ENCODE measurements at places on chromosomes 11 and 22. TPM values are rescaled to one million over a fixed set of nuclear protein-coding genes. Genes with fewer than 3 reads are reported as not detected.

Gene GPHA2
- 11.1 TPM for total RNA-seq

Gene CDK2AP2
- total RNA-seq = 41.8 TPM

Gene PICK1
- 22.2 TPM for total RNA-seq

DNA sequence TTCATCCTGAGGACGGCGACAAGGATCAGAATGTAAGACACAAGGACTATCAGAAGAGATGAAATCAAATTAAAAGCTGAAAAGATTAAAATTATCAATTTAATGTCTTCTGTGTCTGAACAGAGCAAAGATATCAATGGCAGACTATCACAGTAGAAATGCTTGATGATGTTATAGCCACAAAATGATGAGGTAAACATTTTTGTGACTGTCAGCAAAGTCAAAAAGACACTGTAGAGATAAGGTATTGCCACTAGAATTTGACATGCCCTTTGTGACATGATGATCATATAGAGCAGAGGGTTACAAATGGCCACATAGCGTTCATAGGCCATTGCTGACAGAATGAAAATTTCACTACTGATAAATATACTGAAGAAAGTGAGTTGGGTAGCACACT, 12.2 kb downstream of the OR5J2 start:
- DNase-seq = no peak
- H3K36me3 ChIP-seq = no peaks in the 10 kb centered on the region
- no peak overlapping the region for H3K4me3 ChIP-seq
- H3K27ac ChIP-seq = no peak overlapping the region
- no peaks in the 10 kb centered on the region for H3K4me1 ChIP-seq

DNA sequence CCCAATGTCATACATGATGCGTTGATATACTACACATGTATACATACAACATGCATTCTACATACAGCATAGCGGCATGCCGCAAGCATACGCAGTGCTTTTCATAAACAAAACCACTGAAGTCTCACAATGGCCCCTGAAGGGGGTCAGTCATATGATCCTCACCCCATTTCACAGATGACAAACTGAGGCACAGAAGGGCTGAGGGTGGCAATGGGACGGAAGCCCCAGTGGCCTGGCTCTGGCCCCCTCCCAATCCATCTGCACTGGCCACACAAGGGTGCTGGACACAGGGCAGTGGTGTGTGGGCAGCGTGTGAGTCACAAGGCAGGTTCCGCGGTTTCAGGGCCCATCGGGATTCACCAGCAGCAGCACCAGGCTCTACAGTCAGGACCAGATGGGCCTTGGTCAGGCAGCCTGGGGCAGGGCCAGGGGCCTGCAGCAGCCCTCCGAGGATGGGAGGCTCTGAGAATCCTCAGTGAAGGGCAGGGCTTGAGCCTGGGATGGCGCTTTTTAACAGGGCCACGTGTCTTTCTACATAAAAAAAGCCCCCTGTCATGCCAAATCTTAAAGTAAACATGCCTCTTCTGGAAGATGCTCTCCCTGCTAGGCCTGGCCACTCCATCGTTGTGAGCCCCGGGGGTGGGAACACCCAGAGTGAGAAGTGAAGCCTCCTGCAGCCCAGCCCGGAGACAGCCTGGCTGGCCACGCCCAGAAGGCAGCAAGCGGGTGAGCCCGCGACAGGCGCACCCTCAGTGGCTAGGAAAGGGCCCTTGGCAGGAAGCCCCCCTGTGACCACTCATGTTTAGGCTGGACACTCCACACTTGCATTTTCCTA, 206.5 kb downstream of the CTTN start:
- H3K27ac ChIP-seq = no peak overlapping the region
- no peaks in the 10 kb centered on the region for H3K27me3 ChIP-seq
- DNase-seq = no peak
- no peaks in the 10 kb centered on the region for H3K4me1 ChIP-seq
- H3K36me3 ChIP-seq = no peaks in the 10 kb centered on the region

GRCh38 chr22:36456464-36456845, 25.0 kb downstream of the TXN2 start:
- DNase-seq = no peak
- H3K4me1 ChIP-seq = peaks cover 40% of the 10 kb centered on the region
- H3K4me3 ChIP-seq = no peak overlapping the region
- no peaks in the 10 kb centered on the region for H3K27me3 ChIP-seq

GRCh38 chr22:31613904-31614296, 48.1 kb downstream of the PISD start:
- H3K27me3 ChIP-seq = no peaks in the 10 kb centered on the region
- peaks cover 4% of the 10 kb centered on the region for H3K36me3 ChIP-seq
- no peak overlapping the region for H3K4me3 ChIP-seq
- DNase-seq = no peak

GRCh38 chr11:130150790-130151189, 8.8 kb upstream of the ST14 start:
- H3K27me3 ChIP-seq = no peaks in the 10 kb centered on the region
- H3K27ac ChIP-seq = no peak overlapping the region
- H3K4me3 ChIP-seq = no peak overlapping the region
- no peaks in the 10 kb centered on the region for H3K36me3 ChIP-seq
- DNase-seq = no peak

DNA sequence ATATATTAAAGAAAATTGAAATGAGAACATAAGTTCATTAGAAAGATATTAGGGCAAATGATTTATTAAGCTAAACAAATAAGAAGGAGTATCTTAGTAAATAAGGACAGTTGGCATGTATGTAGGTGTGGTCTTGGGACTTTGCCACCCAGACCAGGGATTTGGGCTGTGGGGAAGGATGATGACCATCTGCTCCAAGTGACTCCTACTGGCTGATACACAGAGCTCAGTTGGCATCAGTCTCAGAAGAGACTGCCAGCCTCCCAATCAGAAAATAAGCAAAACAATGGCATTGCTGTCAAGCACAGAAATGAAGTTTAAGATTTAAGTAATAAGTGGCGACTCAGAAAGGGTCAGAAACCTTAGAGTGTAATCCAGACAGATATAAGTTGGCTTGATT, 49.5 kb downstream of the PAX6 start:
- no peak for DNase-seq
- H3K36me3 ChIP-seq = no peaks in the 10 kb centered on the region
- H3K27me3 ChIP-seq = no peaks in the 10 kb centered on the region

DNA sequence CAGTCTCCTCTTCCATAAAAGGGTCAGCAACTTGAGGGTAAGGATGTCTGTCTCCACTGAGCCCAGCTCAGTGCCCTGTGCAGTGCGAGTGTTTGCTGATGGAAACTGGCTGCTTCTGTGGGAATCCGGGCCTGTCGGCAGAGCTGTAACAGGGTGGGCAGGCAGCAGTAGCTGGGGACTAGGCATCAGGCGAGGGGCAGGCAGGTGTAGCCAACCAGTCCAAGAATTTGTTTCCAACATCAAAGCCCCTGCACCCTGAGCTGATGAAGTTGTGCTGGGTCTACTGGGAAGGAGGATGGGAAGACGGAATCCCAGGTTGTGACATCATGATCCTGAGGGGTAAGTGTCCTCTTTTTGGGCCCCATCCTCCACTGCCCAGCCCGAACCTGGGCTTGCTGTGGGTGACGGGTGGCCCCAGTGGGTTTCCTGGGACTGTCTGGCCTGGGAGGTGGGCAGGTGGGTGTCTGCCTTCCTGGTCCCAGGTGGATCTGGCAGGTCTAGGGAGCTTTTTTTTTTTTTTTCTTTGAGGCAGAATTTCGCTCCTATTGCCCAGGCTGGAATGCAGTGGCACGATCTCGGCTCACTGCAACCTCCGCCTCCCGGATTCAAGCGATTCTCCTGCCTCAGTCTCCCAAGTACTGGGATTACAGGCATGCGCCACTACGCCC, 11.0 kb downstream of the SLC29A2 start:
- no peaks in the 10 kb centered on the region for H3K36me3 ChIP-seq
- H3K4me1 ChIP-seq = no peaks in the 10 kb centered on the region
- H3K4me3 ChIP-seq = no peak overlapping the region
- no peak overlapping the region for H3K27ac ChIP-seq

DNA sequence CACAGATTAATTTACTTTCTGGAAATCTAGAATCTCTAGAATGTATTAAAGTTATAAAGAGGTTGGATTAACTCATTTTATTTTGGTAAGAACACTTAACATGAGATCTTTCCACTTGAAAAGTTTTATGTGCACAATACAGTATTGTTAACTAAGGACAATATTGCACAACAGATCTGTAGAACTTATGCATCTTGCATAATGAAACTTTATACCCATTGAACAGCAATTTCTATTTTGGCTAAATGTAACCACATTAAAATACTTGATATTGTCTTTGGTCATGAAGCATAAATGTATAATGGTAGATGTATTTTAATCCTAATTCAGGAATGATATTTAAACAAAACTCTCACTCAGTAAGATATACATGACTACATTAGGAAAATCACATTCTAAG, 203.8 kb downstream of the SNX19 start:
- no peaks in the 10 kb centered on the region for H3K36me3 ChIP-seq
- H3K27ac ChIP-seq = no peak overlapping the region
- no peak overlapping the region for H3K4me3 ChIP-seq

DNA sequence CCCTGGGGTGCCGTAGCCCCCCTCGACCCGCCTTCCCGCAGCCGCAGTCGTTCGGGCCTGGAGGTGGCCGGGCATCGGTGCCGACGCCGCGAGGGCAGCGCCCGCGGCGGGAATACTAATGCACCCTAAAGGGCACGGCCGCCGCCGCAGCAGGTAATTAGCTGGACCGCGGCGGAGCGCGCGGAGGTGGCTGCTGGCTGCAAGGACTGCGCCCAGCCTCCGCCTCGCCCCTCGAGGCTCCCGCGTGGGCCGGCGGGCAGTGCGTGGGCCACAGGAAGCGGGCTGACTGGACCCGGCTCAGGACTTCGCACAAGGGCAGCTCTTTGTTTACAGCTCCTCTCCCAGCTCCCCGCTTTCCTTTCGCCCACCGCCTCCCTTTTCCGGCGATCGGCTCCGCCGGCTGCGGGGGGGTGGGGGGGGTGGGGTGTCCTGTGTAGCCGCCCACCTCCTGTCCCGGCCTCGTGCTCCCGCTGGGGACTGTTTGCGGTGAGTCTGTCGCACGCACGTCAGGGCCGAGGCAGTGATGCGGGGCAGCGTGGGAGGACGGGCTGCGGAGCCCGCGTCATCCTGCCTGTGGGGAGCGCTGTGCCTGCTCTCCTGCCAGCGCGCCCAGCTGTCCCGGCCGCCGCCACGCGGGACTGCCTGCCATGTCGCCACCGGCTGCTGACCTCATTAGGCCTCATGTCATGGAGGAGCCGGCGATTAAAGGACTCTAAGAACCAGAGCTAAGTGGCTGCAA, 53.2 kb downstream of the GRIK4 start:
- peaks cover 11% of the 10 kb centered on the region for H3K4me1 ChIP-seq
- H3K4me3 ChIP-seq = no peak overlapping the region
- no peaks in the 10 kb centered on the region for H3K36me3 ChIP-seq
- H3K27me3 ChIP-seq = no peaks in the 10 kb centered on the region
- DNase-seq = peak; percentile 70
- no peak overlapping the region for H3K27ac ChIP-seq

DNA sequence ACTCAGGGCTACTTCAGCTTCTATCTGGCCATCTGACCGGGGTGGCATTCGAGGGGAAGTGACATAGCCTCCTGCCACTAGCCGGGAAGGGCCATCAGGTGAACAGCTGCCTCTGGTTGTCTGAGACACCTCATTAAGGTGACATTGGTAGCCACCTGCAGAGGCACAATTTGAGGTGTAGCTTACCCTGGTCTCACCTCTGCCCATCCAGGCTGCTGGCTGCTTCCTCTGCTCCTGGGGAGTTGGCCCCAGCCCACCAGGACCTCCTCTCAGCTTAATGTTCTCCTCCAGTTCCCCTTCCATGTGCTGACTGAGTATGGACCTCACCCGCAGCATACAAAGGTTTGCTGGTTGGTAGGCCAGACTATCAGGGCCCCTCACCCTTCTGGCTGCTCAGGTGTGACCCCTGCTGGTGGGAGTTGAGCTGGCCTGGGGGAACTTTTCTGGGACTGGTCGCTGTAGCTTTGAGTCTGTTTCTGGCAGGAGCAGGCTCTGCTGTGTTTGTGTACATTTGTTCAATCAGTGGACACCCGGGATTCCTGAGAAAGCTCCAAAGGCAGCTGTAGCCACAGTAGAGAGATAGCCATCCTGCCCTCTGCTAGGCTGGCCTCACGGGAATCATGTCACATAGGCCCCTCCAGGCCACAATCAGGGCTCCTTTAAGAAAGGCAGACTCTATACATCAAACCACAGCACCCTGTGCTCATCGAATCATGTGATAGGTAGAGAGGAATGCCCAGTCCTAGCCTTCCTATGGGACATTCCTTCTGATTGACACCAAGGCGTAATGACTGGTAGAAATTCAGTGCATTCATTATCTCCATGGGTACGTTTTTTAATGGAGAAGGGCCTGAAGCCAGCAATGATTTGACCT, 295.1 kb upstream of the PLET1 start:
- H3K27me3 ChIP-seq = no peaks in the 10 kb centered on the region
- H3K27ac ChIP-seq = no peak overlapping the region
- no peak overlapping the region for H3K4me3 ChIP-seq
- H3K36me3 ChIP-seq = no peaks in the 10 kb centered on the region
- no peaks in the 10 kb centered on the region for H3K4me1 ChIP-seq

- no peak for DNase-seq
- H3K4me1 ChIP-seq = no peaks in the 10 kb centered on the region
- no peaks in the 10 kb centered on the region for H3K27me3 ChIP-seq
- no peak overlapping the region for H3K27ac ChIP-seq
- no peak overlapping the region for H3K4me3 ChIP-seq
Measured at GRCh38 chr22:26811647-26811992, 154.2 kb downstream of the MIAT start.
